ENCODE measurements at places on chromosomes 1 and 21.

DNA sequence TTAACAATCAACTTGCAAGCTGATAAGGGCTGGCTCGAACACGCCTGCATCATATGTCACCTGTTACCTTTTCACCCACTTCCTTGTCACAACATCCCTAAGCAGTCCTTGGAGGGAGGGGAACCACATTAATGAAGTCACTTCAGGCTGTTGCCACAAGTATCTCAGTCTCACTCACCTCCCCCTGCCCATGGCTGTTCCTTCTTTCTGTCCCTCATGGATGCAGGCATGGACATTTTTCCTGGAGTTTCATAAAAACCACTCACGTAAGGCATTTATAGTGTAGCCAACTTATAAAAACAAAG, 76.8 kb upstream of the ANGPTL1 start:
- no peak for DNase-seq

DNA sequence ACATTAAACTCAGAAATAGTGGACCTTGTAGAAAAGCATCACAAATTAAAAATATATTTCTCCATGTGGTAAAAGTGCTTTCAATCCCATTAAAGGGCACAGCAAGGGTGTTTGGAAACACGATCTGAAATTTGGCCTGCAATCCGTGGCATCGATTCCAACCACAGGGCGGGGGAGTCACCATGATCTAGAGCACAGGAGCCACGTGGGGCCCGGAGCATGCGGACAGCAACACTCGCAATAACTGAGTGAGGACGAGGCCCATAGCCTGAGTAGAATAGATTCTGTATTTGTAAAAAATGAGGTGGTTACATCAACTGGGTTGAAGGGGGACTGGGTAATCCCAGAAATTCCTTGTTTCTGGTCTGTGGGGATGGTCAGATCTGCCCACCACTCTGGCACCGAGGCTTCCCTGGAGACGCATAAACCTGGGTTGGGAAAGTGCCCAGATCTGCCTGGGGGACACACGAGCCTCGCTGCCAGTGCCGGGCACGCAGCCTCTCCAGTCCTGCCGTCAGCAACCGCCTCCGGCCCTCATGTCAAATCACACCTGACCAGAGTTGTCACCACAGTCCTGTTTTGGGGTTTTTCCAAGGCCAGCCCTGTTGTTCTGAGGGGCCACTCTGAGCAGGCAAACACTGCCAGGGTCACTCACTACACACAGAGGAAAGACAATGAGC, 104.3 kb downstream of the PGBD5 start:
- no peak for DNase-seq

GRCh38 chr1:56825436-56825835, 6.2 kb upstream of the FYB2 start:
- no peak for DNase-seq

DNA sequence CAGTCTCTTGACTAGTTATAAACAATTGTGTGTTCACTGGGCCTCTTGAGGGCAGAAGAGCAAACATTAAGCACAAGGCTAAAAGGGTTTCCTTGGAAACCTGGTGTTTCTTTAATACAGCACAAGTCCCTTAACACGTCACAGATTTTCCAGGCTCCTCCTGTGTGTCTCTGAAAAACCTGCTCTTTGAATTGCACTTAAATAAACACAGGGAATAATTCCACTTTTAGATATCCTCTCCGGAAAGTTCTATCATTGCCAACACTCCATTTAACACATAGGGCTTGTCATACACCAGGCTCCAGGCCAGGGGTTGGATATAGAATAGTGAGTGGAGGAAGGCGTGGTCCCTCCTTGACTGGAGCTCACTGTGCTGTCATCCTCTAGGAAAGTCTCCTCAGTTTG, 442.6 kb downstream of the DSCAM start:
- no peak for DNase-seq

- no peak for DNase-seq
These were observed 8.7 kb downstream of the RRP1 start for GRCh38 chr21:43797925-43798715.

GRCh38 chr1:19067912-19068638, 111.6 kb upstream of the IFFO2 start:
- DNase-seq: no peak
